ENCODE measurements at places on chromosomes 11 and 22.

- DNase-seq = no peak
Observed at GRCh38 chr11:112933970-112934369, 27.2 kb upstream of the NCAM1 start.

- no peak for DNase-seq
Observed at GRCh38 chr11:70433038-70433437, 34.7 kb downstream of the CTTN start.

DNA sequence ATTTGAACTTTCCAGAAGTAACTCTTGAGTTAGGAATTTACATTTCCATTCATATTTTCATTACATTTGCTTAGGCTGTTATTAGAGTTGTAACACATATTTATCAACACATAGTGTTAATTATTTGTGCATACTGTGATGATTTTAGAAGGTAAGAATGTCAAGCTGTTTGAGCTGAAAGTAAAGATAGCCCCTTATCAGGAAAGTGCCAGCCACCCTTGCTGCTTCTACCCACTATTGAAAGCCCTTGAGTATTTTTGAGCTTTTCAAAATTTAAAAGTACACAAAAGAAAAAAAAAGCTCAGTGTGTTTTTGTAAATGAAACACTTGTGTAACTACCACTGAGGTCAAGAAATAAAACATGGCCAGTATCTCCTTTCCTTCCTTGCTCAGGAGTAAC lies 8.0 kb downstream of the APLP2 start:
- no peak for DNase-seq

DNA sequence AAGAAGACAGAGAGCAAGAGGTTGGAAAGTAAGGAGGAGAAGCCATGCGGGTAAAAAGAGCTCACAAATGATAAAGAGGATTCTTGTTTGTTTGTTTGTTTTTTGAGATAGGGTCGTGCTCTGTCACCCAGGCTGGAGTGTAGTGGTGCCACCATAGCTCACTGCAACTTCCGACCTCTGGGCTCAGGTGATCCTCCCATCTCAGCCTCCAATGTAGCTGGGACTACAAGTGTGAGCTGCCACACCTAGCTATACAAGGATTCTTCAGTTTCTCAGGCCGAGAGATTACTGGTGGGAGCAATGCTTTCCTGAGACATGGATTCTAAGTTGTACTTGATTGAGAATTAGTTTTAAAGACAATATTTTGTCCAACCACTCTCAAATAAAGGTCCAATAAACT lies 55.6 kb downstream of the CLTCL1 start:
- DNase-seq = no peak

DNA sequence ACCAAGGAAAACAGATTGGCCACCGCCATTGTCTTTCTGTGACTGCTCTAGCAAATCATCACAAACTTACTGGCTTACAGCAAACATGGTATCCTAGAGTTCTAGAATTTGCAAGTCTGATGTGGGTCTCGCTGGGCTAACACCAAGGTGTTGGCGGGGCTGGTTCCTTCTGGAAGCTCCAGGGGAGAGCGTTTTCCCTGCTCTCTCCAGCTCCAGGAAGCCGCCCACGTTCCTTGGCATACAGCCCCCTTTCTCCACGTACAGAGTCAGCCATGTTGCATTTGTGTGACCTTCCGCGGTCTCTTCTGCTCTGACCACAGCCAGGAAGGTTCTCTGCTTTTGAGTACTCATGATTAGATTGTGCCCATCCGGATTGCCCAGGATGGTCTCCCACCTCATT lies 27.5 kb downstream of the TBC1D22A start:
- no peak for DNase-seq

DNA sequence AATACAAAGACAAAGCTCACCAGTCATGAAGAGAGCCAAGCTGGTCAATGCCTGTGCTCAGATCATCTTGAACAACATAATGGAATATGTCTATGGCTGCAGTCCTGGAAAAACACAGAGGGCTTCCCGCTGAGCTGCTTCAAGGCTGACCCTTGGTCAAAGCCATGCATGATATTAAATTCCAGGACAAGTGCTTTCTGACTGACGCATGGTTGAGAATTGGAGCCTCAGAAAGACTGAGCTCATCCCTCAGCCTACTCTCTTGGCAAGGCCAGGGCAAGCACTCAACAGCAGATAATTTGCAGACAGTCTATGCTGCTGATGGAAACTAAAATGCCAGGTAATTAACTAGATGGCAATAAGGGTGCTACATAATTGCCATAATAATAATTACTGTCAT lies 89.2 kb downstream of the GALNT18 start:
- DNase-seq = no peak

DNA sequence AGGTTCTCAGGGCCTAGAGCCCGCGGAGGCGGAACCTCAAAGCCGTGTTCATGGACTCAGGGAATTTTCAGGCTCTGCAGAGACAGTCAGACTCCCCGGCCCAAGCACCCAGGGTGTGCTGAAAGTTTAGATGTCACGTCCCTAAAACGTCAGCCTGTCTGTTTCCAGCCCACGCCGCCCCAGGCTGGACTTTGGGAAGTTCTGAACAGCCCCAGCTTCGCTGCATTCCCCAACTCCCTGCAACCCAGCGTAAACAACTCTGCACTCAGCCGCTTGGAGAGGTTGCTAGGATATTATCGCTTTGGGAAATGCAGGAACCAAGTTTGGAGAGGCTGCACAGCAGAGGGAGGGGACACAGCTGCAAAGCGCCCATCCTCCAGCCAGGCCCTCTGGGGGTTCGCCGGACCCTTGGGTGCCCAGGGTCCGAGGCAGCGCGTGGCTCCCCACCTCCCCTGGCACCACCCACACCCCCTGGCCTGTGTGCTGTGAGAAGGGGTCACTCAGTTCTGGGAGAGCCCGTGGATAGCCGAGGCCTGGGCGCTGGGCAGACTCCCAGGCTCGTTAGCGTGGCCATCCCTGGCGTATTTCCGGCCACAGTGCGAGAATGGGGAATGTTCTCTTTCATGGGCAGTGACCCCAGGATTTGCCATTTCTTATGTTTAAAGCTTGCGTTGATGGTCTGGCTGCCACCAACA lies 120.5 kb upstream of the FGF3 start:
- DNase-seq = no peak

GRCh38 chr11:26063915-26064314 lies 268.0 kb upstream of the ANO3 start:
- no peak for DNase-seq

DNA sequence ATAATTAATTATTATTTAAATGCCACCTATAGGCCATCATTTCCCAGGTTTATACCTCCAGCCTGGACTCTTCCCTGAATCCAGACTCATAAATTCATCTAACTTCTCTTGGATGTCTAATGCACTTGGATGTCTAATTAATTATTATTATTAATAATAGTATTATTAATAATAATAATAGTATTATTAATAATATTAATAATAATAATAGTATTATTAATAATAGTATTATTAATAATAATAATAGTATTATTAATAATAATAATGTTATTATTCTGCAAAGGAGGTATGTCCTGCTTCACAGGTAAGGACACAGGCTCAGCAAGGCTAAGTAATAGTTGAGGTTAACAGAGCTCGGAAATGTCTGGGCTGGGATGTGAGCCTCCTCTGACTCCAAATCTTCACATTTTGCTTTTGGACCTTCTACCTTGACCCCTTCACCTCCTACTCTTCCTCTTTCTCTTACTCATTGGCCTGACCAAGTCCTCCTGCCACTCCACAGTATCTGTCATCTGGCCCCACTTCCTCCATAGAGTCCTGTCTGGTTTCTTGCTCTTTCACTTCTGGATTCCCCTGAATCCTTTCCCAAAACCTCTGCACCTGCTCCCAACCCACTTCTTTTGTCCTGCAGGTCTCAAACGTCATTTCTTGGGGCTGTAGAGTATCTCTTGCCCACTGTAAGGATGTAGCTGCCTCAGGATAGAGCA lies 8.0 kb downstream of the RIBC2 start:
- no peak for DNase-seq

- DNase-seq = no peak
Observed at GRCh38 chr11:94780432-94780831, 12.3 kb downstream of the AMOTL1 start.

DNA sequence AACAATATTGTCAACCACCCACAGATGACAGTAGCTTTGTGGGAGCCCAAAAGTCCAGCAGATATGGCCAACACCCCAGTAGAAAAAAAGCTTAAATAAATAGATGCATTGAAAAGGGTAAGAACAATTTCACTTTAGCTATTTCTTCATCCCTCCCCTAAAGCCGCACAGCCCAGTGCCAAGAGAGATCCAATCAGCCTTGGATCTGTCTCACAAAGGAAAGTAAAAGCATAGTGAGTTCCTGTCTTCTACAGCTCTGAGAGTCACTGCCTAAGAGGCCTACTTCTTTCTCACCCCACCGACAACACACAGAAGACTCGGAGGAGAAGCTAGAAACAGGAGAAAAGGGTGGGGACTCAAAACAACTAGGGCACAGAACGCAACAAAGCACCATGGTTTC lies 196.4 kb downstream of the SBF2 start:
- DNase-seq = no peak

GRCh38 chr11:85884581-85885021 lies 29.4 kb downstream of the CCDC83 start:
- no peak for DNase-seq

DNA sequence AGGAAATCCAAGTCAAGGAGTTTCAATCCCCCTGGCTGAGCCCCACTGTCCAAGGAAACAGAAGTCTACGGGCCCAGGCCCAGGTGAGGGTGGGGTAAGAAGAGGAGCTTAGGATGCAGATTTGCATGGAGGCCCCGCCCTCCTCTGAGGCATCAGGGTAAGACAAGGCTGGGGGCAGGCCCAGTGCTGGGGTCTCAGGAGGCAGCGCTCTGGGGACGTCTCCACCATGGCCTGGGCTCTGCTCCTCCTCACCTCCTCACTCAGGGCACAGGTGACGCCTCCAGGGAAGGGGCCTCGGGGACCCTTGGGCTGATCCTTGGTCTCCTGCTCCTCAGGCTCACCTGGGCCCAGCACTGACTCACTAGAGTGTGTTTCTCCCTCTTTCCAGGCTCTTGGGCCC lies 31.3 kb upstream of the IGLL5 start:
- no peak for DNase-seq

- no peak for DNase-seq
Observed at GRCh38 chr11:60098508-60098907, 10.0 kb downstream of the MS4A2 start.

GRCh38 chr11:43790444-43790794 lies 90.2 kb upstream of the ALKBH3 start:
- DNase-seq = no peak

GRCh38 chr22:38614332-38615063 lies 41.7 kb downstream of the FAM227A start:
- DNase-seq = no peak

DNA sequence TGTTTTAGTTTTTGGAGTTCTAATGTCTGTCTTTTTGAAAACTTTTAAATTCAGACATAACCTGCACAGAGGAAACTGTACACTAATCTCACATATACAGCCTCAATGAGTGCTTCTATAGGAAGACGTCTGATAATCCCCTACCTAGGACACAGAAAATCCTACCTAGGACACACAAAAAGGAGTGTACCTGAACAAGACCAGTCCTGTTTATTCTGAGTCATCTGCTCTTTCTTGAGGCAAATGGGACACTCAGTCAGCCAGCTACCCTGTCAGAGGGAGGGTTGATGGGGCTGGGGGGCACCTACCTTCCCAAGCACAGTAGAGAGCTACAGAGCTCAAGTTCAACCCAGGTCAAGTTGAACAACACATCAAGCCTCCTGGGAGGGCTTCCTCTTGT lies 346.6 kb upstream of the NCAM1 start:
- DNase-seq = no peak

GRCh38 chr22:26264162-26264561 lies 94.9 kb downstream of the SEZ6L start:
- no peak for DNase-seq

GRCh38 chr11:96045622-96046456 lies 121.9 kb upstream of the MTMR2 start:
- DNase-seq = no peak

GRCh38 chr11:87453531-87454089 lies 415.9 kb downstream of the TMEM135 start:
- DNase-seq = no peak

- DNase-seq = no peak
Observed at GRCh38 chr11:59368238-59369022, 9.7 kb downstream of the OR5AN1 start.

DNA sequence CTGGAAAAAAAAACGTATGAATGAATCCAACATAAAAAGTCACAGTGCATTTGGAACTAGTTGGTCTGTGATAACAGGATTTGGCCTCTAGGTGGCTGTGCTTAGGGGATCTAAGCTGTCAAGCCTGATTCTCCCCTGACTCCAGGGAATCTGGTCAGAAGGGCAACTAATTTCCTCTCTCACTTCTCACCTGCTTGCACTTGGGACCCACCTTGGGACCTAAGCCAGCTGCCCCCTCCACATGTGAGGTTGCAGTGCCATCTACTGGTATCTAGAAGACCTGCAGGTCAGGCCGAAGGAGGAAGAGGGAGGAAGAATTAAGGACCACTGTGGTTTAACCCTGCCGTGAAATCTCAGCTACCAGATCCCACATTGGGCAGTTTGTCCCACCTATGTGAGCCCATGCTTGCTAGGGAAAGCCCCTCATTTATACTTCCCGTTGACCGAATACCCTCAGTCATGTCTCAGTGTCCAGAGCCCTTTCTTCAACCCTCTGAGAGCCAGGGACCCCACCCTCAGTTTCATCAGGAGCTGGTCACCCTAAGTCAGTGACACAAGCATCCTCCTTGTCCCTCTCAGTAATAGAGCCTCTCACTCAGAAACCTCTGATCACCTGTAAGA lies 33.2 kb upstream of the CAVIN3 start:
- DNase-seq = peak; percentile 33

DNA sequence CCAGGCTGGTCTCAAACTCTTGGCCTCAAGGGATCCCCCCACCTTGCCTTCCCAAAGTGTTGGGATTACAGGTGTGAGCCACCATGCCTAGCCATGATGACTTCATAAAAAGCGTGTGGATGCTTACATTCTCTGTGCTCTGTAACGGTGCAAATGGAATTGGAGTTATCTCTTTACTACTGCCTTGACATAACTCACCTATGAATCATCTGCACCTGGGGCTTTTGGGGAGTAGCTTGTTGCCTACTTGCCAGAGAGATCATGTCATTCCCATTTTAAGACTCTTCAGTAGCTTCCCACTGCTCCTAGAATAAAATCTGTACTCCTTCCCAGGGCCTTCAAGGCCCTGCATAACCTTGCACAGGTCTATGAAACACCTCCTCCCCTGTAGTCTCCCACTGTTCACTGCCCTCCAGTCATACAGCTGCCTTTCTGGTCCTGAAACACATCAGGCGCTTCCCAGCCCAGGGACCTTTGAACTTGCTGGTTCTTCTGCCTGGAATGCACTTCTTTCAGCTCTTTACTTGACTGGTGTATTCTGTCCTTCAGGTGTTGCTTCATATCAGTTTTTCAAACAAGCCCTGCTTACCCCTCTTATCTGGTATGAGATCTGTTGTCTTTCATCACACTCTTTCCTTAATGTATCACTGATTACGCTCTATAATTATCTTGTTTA lies 19.6 kb upstream of the MOGAT2 start:
- DNase-seq = no peak

GRCh38 chr11:40037005-40037404 lies 1422.4 kb downstream of the LRRC4C start:
- no peak for DNase-seq

- DNase-seq = no peak
Observed at GRCh38 chr22:27987557-27987956, 68.5 kb upstream of the PITPNB start.

- no peak for DNase-seq
Observed at GRCh38 chr11:129918361-129918760, 23.0 kb upstream of the NFRKB start.
